ENCODE measurements at places on chromosomes 16 and 17.

DNA sequence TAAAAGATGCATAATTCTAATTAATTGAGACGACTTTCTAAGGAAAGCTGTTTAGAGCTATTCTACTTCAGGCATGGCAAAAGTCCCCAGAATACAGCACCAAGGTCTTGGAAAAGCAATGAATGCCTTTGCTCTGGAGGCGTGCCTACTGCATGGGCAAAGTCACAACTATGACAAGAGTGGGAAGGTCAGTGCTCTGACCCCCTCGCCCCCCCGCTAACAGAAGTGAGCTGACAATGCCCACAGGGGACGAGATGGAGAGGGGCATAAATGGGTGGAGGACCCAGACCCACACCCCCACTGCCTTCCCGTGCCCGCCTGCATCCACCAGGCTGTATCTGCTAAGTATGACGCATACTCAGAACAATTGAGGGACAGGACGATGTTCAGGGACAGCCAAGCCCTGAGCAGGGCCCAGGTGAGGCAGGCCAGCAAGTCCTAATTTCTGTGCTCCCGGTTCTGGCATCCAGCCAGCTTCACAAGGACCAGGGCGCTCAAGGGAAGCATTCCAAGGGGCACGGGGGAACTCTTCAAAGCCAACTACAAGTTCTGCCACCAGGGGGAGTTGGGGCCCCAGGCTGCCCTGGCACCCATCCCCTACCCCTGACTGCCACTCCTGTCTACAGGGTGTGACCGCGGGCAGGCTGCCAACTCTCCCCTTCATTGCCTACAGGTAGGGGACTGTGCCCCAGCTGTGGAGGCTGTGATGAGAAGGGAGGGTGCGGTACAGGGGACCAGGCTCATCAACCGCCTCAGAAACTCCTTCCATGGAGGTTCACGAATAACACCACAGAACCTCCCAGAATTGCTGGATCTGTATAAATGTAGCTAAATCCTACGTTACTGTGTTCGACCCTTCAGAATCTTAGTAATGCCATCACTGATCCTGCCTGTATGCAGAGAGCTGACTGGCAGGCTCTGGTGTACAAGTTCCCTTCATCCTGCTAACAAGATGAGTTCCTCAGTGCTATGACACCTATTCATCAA, 20.8 kb downstream of the NPRL3 start:
- peak; percentile 44 for DNase-seq

DNA sequence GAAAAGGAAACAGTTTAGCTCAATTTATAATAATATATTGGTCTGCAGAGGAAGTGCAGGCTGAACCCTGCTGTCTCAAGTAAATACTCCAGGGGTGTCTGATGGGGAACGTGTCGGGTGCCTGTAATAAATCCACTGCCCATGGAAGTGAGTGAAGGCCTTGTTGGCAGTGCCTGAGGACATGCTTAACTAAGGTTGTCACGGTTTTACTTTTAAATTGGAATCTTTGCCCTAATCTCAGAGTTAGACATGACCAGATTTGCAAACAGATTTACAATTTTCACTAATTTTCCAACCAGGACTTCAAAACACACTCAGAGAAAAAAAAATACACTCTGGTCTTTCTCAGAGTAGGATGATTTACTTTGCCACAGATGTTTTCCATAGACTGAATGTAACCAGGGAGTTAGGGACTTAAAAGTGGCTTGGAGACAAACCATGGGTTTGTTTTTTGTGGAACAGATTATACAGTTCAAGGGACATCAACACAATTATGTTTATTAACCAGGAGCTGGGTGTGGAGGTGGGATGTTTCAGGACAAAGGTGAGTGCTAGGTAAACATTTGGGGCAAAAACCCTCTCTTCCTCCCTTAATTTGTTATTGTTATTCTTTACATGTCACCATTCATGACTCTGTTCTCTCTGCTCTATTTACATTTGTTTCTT, 144.5 kb downstream of the FTO start:
- DNase-seq = no peak

DNA sequence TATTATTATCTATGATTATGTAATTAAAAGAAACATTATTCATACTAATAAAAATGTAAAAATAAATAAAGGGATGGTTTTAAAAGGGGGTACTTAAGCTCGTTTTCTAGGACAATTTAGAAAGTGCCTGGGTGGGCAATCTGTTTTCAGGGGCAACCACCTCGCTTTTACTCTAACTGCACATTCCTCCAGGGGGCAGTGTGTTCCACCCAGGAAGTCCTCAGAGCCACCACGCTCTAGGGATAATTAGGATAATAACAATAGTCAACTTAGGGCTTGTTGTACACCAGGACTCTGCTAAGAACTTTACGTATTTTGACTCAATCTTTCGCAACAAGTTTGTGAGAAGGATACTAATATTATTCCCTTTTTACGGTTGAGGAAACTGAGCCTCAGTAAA, 396.7 kb upstream of the MAF start:
- DNase-seq = no peak

GRCh38 chr16:85231959-85232358, 119.7 kb upstream of the CIBAR2 start:
- no peak for DNase-seq

- peak; percentile 54 for DNase-seq
Measured at GRCh38 chr17:32609085-32609484, 122.3 kb downstream of the CDK5R1 start.

- DNase-seq = no peak
Measured at GRCh38 chr16:17944345-17944744, 392.2 kb downstream of the NPIPA8 start.

- DNase-seq = no peak
Measured at GRCh38 chr17:32495359-32496231, 8.8 kb downstream of the CDK5R1 start.

GRCh38 chr16:83315271-83315670, 492.5 kb upstream of the HSBP1 start:
- no peak for DNase-seq

DNA sequence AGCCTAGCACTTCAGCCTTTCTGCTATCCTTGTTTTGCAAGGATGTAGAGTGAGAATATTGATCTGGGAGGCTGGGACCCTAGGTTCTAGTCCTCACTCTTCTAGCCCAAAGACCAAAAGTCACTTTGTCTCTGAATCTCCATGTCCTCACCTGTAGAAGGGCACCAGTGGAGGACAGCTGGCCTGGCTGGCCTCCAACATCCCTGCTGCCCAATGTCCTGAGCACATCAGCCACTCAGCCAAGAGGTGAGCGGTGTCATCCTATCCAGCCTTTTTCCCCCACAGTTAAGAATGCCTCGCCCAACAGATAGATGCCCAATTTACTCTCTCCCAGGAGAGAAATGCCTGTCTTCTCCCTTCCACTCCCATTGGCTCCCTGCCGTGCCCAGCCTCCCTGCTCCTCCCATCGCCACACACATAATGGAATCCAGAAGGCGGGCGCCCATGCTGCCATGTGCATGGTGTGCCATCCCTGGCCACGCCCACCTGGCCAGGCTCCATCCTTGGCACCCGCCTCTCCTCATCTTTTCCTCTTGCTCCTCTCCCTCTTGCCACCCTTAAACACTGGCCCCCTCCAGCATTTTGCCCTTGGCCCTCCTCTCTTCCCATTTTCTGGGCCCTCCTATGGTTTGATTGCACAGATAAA, 157.3 kb upstream of the SDK2 start:
- no peak for DNase-seq

DNA sequence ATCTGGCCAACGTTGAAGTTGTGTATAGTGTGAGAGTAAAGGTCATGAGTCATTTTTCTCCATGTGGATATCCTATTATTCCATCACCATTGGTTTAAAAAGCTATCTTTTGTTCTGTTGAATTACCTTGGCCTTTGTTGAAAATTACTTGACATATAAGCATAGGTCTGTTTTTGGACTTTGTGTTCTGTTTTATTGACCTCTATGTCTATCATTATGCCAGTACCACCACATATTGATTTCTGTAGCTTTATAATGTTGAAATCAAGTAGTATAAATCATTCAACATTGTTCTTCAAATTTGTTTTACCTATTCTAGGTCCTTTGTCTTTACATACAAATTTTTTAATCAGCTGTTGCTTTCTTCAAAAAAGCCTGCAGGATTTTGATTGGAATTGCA, 58.5 kb downstream of the NLK start:
- DNase-seq = no peak

DNA sequence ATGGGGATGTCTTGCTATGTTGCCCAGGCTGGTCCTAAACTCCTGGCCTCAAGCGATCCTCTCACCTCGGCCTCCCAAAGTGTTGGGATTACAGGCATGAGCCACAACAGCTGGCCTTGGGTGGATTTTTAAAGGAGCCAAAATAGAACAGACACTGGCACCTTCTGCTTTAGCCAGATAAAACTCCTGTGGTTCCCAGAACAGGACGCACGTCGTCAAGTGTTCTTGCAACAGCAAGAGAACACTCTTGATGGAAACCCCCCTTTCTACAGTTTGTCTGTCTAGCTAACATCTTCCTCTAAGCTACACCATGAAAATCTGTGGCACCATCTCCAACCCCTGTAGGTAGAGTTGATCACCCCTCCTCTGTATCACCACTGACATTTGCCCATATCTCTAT, 122.6 kb downstream of the NPIPB5 start:
- no peak for DNase-seq

DNA sequence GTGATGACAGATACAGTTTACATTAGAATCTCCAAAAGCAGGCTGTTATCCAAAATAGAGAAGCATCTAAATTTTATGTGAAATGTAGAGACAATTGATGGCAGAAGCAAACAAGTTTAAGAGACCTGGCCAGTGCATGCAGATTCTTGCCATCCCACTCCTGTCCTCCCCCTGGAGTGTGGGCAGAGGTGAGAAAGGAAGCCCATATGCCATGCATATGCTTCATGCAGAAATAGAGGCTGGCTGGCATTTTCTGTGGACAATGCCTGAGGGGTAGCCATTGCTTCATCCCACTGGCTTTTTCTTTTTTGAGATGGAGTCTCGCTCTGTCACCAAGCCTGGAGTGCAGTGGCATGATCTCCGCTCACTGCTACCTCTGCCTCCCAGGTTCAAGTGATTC, 382.1 kb downstream of the RBFOX1 start:
- DNase-seq = no peak

GRCh38 chr17:65345261-65346005, 208.3 kb downstream of the RGS9 start:
- DNase-seq = no peak
